ENCODE measurements at places on chromosomes 1 and 21.

DNA sequence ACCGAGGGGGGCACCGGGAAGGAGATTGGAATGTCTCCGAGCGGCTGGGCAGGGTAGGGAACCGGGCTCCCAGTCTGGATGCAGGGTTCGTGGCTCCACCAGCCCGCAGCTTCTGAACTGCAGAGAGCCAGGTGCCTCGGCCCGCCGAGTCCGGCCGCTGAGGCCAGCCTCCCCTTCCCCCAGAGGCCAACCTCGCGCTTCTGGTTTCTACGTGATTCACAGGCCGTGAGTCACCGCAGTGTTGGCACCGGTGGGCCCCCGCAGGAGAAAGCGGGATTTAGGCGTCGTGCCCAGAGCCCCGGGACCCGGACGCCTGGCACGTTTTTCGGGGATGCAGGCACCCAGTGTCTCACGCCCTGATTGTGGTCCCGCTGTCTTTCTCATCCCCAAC is 458 bp downstream of the CRABP2 start:
- DNase-seq: peak; percentile 13

DNA sequence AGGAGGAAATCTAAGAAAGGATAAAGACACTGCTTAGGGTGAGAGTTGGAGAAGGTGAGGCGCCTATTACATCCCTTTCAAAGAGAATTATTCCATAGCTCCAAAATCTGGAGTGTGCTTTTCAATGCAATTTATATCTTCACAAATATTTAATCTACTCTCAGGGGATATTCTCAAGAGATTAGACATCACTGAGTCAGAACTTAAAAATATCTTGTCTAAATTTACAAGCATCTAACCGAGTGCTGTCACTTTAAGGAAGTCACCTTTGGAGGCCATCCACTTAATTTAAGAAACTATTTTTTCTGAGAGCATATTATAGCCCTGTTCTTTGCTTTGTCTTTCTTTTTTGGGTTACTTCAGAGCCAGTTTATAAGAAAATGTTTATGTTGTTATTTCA is 134.6 kb downstream of the TNFSF18 start:
- no peak for DNase-seq

GRCh38 chr1:236016083-236016482 is 48.8 kb downstream of the NID1 start:
- no peak for DNase-seq

- no peak for DNase-seq
Observed at GRCh38 chr1:12460911-12461621, 156.9 kb downstream of the DHRS3 start.

- DNase-seq: no peak
Observed at GRCh38 chr1:212161231-212161781, 123.9 kb upstream of the PPP2R5A start.

- DNase-seq: no peak
Observed at GRCh38 chr1:116553386-116554115, 17.3 kb downstream of the CD58 start.

DNA sequence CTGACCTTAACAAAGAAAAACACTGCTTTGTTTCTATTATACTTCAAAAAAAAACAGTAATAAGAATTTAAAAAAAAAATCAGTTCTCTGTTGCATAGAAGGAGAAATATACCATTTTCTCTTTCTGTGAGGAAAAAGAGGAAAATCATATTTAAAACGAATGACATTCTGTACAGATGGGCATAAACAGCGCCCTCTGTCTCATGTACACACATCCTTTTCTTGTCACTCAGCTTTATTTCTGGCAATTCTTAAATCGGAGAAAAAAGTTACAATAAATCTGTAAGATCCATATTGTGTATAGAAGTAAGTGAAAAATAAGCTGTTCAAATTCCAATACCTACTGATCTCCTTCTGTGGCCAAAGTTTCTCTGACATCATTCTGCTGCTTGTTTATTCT is 245.4 kb downstream of the SMYD3 start:
- DNase-seq: no peak

DNA sequence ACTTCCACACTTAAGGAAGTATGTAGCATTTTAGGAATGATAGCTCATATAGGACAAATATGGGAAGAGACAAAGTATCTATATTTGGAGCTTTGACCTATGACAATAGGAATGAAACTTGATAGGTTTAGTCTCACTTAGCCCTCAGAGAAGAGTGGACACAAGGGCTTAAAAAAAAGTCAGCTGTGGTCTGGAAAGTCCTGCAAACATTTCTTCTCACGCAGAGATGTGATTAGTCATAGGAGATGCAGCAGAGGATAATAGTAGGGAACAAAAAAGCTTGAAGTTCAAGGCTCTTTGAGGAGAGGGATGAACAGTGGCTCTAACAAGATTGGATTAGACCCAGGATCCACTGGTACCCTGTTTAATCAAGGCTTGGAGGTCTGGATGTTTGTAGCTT is 14.8 kb upstream of the RNF220 start:
- DNase-seq: no peak

- DNase-seq: no peak
Observed at GRCh38 chr1:34682452-34683223, 72.2 kb upstream of the GJB5 start.

DNA sequence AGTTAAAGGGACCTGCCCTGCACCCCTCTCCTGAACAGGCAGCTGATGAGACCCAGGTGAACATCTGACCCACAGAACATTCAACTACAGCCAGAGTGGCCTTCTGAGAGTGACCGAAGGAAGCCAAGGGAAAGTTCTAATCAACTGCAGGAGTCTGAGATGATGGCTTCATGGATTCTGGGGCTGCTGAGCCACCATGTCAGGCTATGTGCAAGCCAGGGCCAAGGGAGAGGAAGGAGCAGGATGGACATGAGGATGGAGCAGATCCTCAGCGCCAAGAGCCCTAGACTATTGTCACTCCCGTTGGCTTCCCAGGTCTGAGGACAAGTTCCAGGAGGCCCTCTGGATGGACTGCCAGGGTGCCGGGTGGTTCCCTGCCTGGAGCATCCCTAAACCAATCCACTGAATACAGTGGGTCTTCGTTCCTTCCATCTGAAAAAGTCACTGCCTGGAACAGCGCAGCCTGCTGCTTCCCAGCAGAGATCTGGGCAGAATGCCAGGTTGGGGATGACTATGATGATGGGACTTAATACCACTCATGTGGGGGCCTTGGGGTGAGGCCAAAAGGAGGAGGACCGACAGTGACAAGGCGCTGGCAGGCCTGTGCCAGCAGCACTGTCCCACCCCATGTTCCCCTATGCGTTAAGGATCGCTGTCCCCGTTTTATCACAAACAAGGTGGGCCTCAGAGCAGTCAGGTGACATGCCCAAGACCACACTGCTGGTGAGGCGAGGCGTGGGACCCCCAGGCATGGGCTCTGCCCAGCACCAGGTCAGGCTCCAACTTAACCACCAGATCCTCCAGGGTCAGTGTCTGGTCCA is 19.8 kb downstream of the SPOCD1 start:
- DNase-seq: no peak

- peak; percentile 25 for DNase-seq
Observed at GRCh38 chr21:31872452-31873274, at the start of gene HUNK. HUNK (plus strand) TSS chr21:31873020; CDS start chr21:31873675, 655 bp downstream.

- no peak for DNase-seq
Observed at GRCh38 chr1:162004441-162004950, 19.2 kb downstream of the OLFML2B start.

DNA sequence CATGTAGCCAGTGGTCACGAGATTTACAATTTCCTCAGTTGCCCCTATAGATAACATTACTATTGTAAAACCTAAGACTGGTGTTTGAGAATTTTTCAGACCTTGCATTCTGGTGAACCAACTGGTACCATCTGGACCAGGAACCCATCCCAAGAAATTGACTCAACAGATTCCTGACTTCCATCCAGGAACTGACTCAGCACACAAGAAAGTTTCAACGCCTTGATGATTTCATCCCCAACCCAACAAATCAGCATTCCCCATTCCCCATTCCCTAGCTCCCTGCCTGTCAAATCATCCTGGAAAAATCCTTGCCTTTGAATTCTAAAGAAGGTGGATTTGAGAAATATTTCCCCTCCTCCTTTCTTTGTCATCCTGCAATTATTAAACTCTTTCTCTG is 529.8 kb upstream of the PRMT6 start:
- no peak for DNase-seq

DNA sequence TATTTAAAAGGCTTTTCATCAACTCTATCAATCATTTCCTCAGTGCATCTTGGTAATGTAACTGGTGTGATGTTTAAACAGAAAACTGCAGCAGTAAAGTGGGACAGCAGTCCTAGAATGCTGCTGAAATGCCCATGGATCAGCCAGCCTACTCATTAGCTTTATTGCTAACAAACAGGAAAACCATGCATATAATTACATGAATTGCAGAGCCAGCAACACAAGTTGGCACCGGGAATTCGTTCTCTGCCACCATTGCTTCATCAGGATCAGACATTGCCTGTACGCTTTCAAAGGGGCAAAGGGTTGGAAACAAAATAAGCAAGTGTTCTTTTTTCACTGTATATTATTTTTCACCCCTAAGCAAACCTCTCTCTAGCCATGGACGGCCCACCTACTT is 276.2 kb upstream of the LRRC7 start:
- no peak for DNase-seq

- DNase-seq: no peak
Observed at GRCh38 chr1:228180959-228181644, 15.5 kb downstream of the IBA57 start.

- DNase-seq: no peak
Observed at GRCh38 chr1:160836981-160837557, 25.6 kb downstream of the CD244 start.

- no peak for DNase-seq
Observed at GRCh38 chr1:247840818-247841217, 878 bp downstream of the OR11L1 start.

All from anterior cingulate cortex (tissue), 58 donors.